ENCODE measurements at places on chromosomes 16 and 17. TPM values are rescaled to one million over a fixed set of nuclear protein-coding genes. Genes with fewer than 3 reads are reported as not detected.

PVALEF gene
- total RNA-seq, result not detected

NPIPA3 gene
- total RNA-seq, result 12.8 TPM

RHOT1 gene
- total RNA-seq, result 40.1 TPM

RAP1GAP2 gene
- total RNA-seq, result 10.0 TPM

BAIAP2 gene
- 15.6 TPM for total RNA-seq

PNMT gene
- total RNA-seq, result 3.1 TPM

SKAP1 gene
- total RNA-seq, result 2.6 TPM

CSHL1 gene
- total RNA-seq, result not detected

TNFRSF13B gene
- total RNA-seq, result not detected

FBXO39 gene
- not detected for total RNA-seq

TM4SF5 gene
- total RNA-seq, result not detected

GCGR gene
- not detected for total RNA-seq

- DNase-seq, result no peak
Observed at GRCh38 chr16:10812312-10813098, 6.1 kb downstream of the TVP23A start.

DNA sequence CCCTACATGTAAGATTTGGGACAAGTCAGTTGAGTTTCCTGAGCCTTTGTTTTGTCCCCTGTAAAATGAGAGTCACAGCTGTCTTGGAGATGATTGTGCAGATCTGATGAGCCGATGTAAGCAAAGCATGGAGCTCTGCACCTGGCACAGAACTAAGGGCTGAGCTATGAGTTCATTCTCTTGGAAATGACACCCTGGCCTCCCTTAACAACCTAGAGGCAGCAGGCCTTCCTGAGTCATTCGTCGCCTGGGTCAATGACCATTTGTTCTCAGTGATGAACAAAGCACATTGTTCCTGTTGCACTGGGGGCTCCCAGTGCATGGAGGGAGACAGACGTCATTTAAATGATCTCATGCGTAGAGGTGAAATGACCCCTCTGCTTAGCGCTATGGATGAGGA is 62.8 kb upstream of the GCSH start:
- DNase-seq, result no peak

GRCh38 chr16:88063211-88063773 is 112.1 kb downstream of the BANP start:
- no peak for DNase-seq

GRCh38 chr16:82567175-82567574 is 59.6 kb upstream of the CDH13 start:
- DNase-seq, result no peak

DNA sequence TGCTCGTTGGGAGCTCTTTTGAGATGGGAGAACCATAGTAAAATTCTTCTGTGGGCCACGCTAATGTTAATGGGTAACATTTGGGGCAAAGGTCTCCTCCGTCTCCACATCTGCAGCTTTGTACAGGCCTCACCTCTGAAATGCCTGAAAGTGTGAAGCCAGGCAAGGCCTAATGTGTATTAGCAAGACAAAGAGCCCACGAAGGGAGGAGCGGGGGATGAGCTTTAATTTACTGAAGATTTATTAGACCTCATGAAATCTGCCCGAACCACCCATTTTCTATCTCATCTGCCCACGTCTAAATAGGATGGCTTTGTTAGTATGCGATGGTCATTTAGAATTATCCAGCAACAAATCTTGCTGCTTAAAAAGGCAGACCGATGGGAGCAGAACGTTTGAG is 408.9 kb downstream of the PMP22 start:
- no peak for DNase-seq

DNA sequence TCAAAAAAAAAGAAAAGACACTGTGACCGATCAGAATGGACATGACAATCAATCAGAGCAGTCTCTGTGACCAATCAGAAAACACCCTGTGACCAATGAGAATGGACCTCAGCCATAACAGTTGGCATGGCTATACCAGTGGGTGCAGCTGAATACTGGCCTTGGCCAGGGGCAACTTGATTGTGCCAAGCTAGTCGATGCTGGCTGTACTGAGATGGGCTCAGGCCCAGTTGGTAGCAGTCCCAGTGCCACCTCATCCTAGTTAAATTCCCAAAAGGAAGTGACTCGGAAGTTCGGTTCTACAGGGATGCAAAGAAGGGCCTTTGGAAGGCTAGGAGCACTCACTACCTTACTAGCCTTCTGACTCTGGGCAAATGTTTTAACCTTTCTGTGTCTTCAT is 37.2 kb upstream of the BCO1 start:
- DNase-seq, result no peak

DNA sequence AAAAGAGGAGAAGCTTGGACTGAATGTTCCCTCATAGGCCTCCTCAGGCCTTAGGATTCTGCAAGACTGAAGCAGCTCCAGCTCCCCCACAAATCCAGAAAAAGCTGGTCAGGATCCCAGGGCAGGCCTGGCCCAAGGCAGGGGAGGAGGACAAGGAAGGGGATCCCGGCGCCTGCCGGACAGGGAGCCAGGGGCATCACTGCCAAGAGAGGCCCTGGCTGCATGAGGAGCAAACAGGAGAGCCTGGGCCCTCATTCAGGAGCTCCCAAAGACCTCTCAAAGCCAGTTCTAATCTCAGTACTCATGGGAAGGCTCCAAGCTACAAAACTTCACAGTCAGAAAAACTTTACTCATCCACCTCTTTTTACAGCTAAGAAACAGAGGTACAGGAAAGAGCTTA is 67.3 kb downstream of the ZNF423 start:
- no peak for DNase-seq

DNA sequence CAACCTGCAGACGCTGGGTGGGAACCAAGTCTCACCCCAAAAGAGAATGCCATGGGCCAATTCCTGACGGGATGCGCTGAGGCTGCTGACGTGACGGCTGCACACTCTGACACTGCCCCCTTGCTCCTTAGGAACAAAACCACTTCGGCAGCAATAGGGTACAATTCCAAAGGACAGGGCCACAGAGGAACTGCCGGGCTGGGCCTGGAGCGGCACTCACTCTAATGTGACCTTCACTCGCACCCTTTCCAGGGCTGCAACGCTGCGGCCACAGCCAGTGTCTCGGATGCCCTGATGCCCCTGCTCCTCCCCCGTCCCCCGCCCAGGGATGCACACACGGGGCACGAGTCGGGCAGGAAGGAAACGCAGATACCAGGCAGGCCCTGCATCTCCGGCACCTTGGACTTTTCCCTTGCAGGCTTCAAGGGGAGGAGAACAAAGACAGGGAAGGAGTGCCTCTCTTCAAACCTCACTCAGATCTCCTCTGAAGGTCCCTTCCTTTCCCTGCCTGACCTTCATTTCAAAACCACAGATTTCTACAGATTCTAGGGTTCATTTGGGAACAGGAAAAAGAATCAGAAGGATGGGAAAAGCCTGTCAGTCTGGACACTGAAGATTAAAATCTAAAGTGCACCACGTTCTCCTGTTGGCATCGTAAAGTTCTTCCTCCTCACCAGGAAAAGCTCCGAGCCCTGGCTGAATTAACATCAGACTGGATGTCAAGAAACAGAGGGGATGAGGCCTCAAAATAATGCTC is 2.3 kb downstream of the PITPNA start:
- no peak for DNase-seq

GRCh38 chr17:41190328-41190727 is 641 bp downstream of the KRTAP9-1 start:
- DNase-seq, result no peak

- DNase-seq, result no peak
Observed at GRCh38 chr17:49578952-49579500, 3.4 kb downstream of the NXPH3 start.

GRCh38 chr17:61722398-61722797 is 131.4 kb upstream of the NACA2 start:
- DNase-seq, result no peak

DNA sequence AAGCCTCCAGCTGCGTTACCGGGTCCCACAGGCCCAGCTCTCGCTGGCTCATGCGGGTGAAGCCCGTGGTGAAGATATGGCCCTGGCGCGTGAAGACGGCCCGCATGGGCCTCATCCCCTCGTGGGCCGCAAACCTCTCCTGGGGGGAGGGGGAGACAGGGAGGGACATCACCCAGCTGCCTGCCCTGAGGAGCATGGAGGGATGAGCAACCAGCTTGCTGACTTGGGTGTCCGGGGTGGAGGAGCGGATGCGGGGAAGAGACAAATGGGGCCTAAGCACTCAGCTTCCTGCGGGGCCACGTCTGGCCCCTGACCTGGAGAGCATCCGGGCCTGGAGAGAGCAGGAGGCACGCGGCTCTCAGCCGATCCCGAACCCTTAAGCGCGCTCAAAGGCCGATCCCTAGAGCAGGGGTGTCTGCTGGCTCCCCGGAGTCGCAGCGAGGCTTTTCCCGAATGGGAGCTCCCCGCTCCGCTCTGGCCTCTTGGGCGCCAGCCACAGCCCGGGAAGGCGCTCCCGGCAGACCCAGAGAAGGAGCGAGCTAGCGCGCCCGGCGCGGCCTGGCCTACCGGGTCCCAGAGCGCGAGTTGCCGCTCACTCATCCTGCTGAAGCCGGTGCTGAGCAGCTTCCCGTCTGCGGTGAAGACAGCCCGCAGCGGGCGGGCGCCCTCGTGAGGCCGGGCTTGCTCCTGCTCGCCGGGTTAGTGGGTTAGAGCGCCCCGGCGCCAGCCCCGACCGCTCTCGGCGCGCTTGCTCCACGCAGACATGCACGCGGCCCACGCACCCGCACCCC is 5.0 kb downstream of the CORO6 start:
- no peak for DNase-seq

- no peak for DNase-seq
Observed at GRCh38 chr16:78745108-78746019, 645.9 kb downstream of the WWOX start.

- no peak for DNase-seq
Observed at GRCh38 chr17:73099511-73099910, 7.0 kb upstream of the SLC39A11 start.

- DNase-seq, result no peak
Observed at GRCh38 chr16:4866586-4866985, 19.3 kb downstream of the UBN1 start.

DNA sequence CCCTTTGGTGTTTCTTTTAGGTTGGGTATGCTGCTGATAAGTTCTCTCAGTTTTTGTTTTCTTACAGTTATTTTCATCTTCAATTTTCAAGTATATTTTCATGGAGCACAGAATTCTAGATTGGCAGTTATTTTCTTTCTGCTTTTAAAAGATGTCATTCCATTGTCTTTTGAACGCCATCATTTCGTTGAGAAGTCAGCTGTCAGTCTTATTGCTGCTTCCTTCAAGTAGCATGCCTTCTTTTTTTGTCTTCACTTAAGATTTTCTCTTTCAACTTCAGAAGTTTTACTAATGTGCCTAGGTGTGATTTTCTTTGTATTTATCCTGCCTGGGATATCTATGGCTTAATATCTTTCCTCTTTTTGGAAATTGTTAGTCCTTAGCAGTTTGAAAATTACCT is 262.2 kb upstream of the PMFBP1 start:
- DNase-seq, result no peak

Data from thoracic aorta (tissue), 2 donors.